ENCODE measurements at places on chromosomes 6 and 20. TPM values are rescaled to one million over a fixed set of nuclear protein-coding genes. Genes with fewer than 3 reads are reported as not detected.

LTV1 gene
- 3.0 TPM for polyA plus RNA-seq

GDAP1L1 gene
- not detected for polyA plus RNA-seq

NKAIN4 gene
- 0.04 TPM for polyA plus RNA-seq

SLCO4A1 gene
- polyA plus RNA-seq: 1.4 TPM
